AML-193 (cell line): ENCODE measurements at places on chromosomes 4 and X.
A peak's percentile ranks its signal among the peaks of the same experiment; 100 is the strongest.

- DNase-seq: peak; percentile 46
Measured at GRCh38 chr4:6916587-6917460, 7.2 kb downstream of the TBC1D14 start.

- DNase-seq: no peak
Measured at GRCh38 chrX:31440546-31440945, 368.7 kb upstream of the FTHL17 start.

GRCh38 chr4:143347484-143348111 is 10.9 kb downstream of the GAB1 start:
- DNase-seq: no peak

- DNase-seq: peak; percentile 49
Measured at GRCh38 chr4:105461621-105462382, 12.1 kb downstream of the PPA2 start.

DNA sequence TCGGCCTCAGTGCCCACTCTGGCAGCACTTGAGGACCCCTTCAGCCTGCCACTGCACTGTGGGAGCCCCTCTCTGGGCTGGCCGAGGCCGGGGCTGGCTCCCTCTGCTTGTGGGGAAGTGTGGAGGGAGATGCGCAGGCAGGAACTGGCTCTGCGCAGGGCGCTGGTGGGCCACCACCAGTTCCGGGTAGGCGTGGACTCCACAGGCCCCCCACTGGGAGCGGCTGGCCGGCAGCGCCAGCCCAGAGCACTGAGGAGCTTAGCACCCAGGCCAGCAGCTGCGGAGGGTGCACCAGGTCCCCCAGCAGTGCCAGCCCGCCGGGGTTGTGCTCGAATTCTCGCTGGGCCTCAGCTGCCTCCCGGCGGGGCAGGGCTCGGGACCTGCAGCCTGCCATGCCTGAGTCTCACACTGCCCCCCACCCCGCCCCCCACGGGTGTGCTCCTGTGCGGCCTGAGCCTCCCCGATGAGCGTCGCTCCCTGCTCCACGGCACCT is 216.9 kb upstream of the TACR3 start:
- no peak for DNase-seq

DNA sequence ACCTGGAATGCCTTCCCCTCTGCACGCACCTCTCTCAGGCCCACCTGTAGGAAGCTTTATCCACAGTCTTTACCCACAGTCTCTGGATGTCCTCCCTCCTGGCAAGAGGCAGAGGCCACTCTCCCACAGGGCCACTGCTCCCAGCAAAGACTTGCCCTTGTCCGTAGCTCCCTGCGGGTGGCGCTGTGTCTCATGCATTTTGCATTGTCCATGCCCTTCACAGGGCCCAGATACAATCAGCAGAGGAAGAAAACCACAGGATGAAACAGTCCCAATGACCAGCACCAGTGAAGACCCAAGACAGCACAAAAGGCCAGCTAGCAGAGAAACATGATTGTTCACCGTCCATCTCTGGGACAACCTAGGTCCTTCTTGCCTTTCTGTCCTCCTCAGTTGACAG is 2.1 kb upstream of the NSG1 start:
- peak; percentile 31 for DNase-seq

DNA sequence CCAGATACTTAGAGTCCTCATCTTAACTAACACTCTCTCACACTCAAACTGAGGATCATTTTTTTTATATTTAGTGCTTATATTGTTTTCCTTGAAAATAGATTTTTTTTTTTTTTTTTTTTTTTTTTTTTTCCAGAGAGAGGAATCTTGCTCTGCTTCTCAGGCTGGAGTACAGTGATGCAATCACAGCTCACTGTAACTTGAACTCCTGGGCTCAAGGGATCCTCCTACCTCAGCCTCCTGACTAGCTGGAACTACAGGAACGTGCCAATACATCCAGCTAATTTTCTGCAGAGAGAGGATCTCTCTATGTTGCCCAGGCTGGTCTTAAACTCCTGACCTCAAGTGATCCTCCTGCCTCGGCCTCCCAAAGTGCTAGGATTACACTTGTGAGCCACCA is 650.3 kb upstream of the ATOH1 start:
- no peak for DNase-seq

DNA sequence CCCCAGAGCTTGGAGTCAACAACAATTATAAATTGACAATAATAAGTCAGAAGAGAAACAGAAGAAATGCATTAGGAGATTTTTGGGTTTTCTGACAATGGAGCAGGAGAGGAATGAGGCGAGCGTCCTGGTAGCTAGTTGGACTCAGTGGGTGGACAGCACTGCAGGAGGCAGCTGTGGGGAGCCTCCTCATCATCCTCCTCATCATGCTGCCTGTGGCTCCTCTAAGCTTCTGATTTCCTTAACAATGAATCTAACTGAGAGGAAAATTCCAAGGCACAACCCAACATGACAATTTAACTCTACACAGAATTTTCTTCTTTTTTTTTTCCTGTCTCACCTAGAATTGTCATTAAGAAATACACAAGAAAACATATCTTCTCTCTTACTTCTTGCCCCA is 357.1 kb upstream of the NOCT start:
- DNase-seq: no peak

GRCh38 chr4:26255989-26256388 is 64.8 kb upstream of the RBPJ start:
- no peak for DNase-seq

GRCh38 chrX:9746148-9746888 is 19.3 kb downstream of the GPR143 start:
- no peak for DNase-seq

DNA sequence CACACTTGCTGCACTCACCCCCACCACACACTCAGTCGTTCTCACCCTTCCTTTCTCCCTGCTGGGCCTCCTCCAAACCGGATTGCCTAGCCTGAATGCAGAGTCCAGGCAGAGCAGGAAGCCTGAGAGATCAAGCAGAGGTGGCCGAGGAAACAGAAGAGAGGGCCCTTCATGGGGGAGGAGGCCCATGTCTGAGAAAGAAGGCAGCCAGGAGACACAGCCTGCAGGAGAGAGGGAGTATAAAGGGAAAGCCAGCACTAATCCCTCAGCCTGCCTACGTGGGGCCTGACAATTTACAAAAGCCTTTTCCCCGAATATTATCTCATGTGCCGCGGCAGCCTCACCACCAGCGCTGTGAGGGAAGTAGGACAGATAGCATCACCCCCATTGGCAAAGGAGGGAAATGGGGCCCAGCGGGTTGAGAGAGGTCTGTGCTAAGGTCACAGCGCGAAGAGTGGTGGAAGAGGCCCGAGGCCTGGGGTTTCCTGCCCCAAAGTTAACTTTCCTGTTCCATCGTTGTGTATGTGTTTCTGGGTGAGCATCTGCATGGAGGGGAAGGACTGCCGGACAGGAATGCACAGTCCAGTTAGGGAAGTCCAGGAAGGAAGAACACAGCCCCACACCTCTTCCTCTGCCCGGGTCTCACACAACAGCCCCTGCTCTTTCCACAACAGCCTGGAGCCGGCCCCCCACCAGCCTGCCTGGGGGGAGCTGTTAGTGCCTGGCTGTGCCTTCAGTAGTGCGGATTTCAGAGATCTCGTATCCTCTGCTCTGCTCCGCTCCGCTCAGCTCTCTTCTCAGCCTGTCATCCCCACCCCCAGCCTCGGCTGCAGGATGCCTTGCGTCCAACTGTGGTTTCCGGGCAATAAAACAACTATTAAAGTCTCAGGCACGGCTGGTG is 50.9 kb upstream of the BCOR start:
- DNase-seq: peak; percentile 20

- DNase-seq: no peak
Measured at GRCh38 chr4:184409911-184410692, 64.2 kb downstream of the IRF2 start.

DNA sequence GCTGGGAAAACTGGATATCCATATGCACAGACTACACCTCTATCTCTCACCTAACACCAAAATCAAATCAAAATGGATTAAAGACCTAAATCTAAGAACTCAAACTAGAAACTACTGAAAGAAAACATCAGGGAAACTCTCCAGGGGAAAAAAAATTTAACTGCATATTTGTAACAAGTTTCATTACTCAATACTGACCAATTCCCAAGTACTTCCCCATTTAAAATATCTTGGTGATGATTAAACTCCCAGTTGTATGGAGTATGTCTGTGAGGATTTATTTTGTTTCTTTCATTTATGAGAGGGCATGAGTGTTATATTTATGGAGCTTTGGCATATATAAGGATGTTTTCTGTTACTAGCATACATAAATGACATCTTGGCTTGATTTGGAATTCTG is 112.3 kb upstream of the IL15 start:
- no peak for DNase-seq

GRCh38 chrX:52556741-52557140 is 39.9 kb upstream of the XAGE1B start:
- no peak for DNase-seq

GRCh38 chr4:123283371-123283895 is 113.2 kb upstream of the SPRY1 start:
- no peak for DNase-seq

DNA sequence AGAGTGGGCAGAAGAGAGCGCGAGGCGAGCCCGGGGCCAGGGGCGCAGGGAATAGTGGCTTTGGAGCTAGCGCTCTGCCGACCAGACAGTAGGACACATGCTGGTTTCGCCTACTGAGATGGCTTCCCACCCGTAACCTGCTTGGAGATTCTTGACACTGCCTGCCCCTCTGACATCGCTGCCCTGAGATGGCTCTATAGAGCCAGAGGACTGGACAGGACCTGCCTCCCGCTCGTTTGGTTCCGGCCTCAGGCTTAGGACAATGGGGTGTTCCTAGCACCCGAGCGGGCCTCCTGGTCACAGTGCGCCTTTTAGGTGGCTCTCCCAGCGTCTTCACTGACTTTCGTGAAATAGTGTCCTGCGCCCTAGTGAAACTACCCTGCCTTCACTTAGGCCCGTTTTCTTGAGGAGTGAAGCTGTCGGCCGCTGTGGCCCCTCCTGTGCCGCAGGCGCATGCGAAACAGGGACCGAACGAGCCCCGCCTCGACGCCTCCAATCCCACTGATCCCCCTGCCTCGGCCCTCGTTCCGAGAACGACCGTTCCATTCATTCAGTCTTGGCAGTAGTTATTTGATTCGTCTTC is 608 bp downstream of the TAF1 start:
- DNase-seq: no peak

GRCh38 chr4:158209825-158210807 is at the start of gene TMEM144:
Gene TMEM144, plus strand, starts transcription at chr4:158210486. Its CDS starts 2,182 bp downstream, at chr4:158212668.
- peak; percentile 82 for DNase-seq

DNA sequence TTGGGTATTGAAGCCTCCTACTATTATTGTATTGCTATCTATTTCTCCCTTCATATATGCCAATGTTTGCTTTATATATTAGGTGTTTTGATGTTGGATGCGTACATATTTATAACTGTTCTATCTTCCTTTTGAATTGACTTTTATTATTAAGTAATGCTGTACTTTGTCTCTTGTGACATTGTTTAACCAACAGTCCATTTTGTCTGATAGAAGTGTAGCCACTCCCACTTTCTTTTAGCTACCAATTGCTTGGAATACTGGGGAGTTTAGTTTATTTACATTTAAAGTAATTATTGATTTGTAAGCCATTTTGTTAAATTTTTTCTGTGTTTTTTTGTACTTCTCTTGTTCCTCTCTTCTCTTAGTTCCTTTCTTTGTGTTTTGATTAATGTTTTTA is 195.9 kb downstream of the GC start:
- no peak for DNase-seq

DNA sequence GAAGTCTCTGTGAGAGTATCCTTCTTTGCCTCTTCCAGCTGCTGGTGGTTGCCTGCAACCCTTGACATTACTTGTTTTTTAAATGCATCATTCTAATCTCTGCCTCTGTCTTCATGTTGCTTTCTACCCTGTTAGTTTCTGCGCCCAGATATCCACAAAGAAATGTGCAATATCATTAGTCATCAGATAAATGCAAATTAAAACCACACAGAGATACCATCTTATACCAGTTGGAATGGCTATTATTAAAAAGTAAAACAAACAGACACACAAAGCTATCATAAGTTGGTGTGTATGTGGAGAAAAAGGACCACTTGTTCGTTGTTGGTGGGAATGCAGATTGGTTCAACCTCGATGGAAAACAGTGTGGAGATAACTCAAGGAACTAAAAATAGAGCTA is 517.4 kb downstream of the FAT4 start:
- no peak for DNase-seq

- no peak for DNase-seq
Measured at GRCh38 chr4:44817930-44818329, 91.6 kb upstream of the GNPDA2 start.

DNA sequence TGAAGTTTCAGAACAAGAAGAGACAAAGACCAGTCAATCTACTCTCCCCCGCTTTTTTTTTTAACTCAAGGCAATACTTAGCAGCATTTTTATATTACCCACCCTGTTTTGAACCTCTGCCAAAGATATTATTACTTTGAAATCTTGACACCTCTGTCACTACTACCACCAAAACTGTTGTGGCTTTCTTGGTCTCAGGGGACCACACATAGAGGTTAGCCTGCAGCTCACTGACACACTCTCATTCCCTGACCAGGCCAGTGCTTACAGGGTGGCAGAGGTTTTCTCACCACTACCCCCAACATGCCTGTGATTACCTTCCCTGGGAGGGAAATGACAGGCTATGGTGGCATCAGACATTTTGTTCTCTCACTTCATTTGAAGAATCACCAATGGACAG is 137.4 kb upstream of the STIM2 start:
- DNase-seq: no peak

DNA sequence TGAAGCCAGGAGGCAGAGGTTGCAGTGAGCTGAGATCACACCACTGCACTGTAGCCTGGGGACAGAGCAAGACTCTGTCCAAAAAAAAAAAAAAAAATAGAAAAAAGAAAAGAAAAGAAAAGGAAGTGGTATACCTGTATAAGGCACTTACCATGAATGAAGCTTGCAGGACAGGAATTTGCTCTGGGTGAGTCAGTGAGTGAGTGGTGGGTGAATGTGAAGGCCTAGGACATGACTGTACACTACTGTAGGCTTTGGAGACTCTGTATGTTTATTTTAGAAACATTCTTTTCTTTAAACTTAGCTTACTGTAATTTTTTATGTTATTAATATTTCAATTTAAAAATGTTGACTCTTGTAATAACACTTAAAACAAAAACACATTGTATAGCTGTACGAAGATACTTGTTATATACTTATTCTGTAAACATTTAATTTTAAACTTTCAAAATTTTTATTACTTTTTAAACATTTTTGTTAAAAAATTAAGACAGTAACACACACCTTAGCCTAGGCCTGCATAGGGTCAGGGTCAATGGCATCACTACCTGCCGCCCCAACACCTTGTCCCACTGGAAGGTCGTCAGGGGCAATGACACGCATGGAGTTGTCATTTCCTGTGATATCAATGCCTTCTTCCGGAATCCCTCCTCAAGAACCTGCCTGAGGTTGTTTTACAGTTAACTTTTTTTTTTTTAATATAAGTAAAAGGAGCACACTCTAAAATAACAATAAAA is 78.7 kb downstream of the CLNK start:
- DNase-seq: no peak
